ENCODE measurements at places on chromosomes 2 and 18.
A peak's percentile ranks its signal among the peaks of the same experiment; 100 is the strongest.

GRCh38 chr2:157363612-157364101, 38.0 kb upstream of the ERMN start:
- no peak for DNase-seq

GRCh38 chr2:10447300-10447894, 730 bp downstream of the ODC1 start:
- peak; percentile 57 for DNase-seq

DNA sequence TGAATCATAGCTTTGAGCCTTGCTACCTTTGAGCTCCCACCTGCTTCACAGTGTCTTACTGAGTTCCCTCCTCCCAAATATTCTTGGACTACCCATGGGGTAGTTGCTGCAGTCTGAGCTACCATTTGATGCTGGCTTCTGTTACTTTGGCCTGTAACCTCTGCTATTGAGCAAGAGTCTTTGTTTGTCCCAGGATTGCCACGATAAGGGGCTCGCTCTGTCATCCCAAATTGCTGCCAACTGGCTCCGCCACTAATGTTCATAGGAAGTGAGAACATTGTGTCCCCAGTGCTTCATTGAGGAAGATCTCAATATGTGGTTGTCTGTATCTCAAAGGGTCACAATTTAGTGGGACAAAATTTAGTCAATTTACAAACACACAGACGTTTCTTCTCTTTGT, 103.8 kb downstream of the TRIM43 start:
- no peak for DNase-seq

DNA sequence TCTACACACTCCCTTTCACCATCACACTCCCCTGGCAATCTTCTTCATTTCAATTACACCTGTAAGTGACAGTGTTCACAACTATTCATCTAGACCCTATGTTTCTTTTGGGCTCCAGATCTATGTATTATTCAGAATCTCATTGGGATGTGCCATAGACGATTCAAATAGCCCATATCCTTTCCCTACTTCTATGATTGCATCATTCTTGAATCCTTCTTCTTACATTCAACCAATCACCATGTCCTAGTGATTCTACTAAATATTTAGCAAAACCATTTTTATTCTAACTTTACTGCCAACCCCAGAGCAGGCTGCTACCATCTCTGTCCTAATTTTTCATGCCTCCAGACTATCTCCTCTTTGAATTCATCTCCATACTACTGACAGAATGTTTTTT, 106.4 kb downstream of the TDRD15 start:
- no peak for DNase-seq

- no peak for DNase-seq
These were observed 13.1 kb upstream of the EN1 start for GRCh38 chr2:118860506-118860905.
